Dermis blood vessel endothelial cell (primary cell): ENCODE measurements at places on chromosomes 11 and 22. TPM values are rescaled to one million over a fixed set of nuclear protein-coding genes. Genes with fewer than 3 reads are reported as not detected.

Gene MMP1
- total RNA-seq, result 650 and 1,055 TPM in 2 replicates

DNA sequence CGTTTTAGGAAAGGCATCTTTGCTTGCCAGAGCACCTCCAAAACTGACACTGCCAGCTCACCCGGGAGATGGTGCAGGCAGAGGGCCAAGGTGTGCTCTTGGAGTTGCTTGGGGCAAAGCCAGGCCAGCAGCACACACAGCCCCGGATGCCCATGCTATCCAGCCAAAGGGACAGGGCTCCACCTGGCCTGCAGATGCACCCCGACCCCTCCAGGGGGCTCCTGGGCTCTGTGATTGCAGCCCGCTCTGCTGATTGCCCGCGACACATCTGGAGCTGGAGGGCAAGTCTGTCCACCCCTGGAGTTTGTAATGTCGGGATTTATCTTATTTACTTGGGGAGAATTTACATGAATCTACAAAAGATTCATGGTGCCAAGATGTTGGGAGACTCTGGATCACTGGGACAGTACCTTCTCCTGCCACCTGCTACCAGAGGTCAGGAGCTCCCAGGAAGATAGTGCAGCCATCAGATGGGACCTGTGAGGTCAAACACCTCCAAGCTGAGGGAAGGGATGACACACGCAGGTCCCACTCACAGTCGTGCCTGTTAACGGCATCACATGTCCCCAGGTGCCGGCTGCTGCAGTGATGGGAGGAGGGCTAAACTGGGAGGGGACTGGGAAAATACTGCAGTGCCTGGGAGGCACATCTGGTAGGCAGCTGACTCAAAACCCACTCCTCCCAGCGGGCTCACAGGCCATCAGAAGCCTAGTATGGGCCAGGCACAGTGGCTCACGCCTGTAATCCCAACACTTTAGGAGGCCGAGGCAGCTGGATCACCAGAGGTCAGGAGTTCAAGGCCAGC, 17.2 kb downstream of the CBX7 start:
- peak; percentile 74 for DNase-seq

DNA sequence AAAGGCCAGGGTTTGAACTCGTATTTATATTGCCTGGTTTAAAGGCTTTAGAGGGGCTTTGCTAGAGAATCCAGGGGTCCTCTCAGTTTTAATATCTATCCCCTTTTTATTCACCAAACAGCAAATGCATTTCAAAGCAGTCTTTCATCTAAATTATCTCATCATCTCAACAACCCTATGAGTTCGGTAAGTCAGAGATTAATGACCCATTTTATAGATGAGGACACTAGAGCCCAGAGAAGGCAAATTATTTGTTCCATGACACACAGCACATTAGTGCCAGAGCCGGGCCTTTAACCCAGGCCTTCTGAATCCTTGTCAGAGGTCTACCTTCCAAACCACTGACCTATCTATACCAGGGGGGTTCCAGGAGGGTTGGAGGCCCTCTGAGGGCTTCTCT, 16.8 kb upstream of the YWHAH start:
- DNase-seq, result no peak

Gene ACR
- 0.34 and 0.79 TPM in 2 replicates for total RNA-seq

GRCh38 chr11:103622296-103622695, 414.1 kb upstream of the DDI1 start:
- DNase-seq, result no peak

Gene ACTN3
- under 0.01 and 0.14 TPM in 2 replicates for total RNA-seq

DNA sequence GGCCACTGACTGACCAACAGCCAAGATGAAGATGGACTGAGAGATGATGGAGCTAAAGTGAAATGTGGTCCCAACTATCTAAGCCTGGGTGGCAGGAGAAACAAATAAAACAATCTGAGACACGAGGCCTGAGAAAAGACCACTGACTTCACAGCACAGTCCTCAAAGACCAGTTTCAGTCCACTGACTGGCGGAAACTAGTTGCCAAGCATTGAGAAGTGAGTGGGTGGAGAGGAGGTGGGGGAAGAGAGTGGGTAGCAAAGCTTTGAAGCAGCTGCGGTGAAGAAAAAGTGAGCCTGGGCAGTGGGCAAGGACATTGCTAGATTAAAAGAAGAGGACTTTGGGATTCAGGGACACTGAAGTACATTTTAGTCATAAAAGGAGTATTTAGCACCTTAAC, 1.9 kb downstream of the MS4A1 start:
- no peak for DNase-seq

GRCh38 chr11:126608658-126609057, 253.2 kb downstream of the ST3GAL4 start:
- no peak for DNase-seq

GRCh38 chr11:2684581-2684980, 15.2 kb downstream of the KCNQ1OT1 start:
- no peak for DNase-seq

DNA sequence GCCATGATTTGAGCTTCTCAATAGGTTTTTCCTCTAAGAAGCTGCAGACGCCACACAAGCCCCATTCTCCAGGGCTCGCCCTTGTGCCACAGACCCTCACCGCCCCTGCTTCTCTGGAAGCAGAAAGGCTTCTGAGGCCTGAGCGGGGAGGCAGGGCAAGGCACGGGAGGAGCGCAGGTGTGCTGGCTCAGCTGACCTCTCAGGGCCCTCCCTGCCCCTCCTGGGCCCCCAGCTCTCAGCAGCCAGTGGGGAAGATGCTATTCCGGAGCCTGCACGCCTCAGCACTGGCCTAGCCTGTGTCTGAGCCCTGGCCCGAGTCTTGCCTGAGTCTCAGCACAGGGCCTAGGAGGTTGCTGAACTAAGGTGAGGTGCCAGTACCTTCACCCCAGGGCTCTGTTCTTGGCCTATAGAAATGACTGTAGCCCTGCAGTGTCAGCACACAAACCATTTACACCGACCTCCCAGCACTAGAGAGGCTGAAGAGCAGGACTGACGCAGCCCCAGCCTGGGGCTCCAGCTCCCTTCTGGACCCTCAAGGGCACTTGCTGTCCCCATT, 47.1 kb upstream of the LMO1 start:
- DNase-seq, result no peak

GRCh38 chr11:2299773-2300172, 1.9 kb downstream of the C11orf21 start:
- DNase-seq, result no peak

Gene NELL1
- total RNA-seq, result not detected in 2 replicates

- DNase-seq, result peak; percentile 22
Measured at GRCh38 chr11:76772100-76772782, 10.9 kb upstream of the TSKU start.
